CD4-positive, alpha-beta memory T cell (primary cell): ENCODE measurements at places on chromosomes 3 and 15. TPM values are rescaled to one million over a fixed set of nuclear protein-coding genes. Genes with fewer than 3 reads are reported as not detected.
A peak's percentile ranks its signal among the peaks of the same experiment; 100 is the strongest.

DNA sequence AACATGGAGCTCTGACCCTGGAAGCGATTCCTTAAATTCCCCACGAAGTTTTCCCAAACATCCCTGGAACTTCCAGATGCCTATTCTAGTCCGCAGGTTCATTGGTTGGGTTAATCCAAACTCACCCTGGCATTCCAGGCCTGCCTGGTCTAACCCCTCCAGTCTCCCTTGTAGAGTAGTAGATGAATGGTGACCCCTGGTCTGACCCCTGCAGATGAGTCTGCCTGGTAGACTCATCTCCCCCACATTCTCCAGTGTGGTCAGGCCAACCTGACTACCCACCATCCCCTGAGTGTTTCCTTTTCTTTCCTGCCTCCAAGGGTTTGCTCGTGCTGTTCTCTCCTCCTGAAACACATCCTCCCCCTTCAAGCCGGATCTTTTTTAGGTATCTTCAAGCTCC is 10.8 kb upstream of the HRH1 start:
- DNase-seq = no peak

GRCh38 chr3:158169091-158169491 is 59.2 kb downstream of the RSRC1 start:
- DNase-seq = no peak

- no peak for DNase-seq
Observed at GRCh38 chr3:14113965-14114635, 10.6 kb downstream of the CHCHD4 start.

DNA sequence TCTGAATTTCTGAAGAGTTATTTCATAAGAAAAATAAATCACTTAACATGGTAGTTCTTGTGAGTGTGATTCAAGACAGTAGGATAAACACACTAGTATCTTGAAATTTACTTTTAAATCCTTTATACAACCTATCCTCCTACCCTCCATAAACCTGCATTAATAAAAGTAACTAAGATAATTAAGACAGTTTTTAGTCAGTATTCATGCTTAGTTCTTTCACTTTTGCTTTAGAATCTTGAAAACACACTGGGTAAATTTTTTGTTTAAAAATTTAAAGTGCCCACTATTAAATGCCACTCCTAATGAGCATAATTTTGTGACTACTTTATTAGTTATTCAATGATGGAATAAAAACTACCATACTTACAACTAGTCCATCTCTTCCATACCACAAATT is 28.8 kb downstream of the GOLIM4 start:
- DNase-seq = no peak

DNA sequence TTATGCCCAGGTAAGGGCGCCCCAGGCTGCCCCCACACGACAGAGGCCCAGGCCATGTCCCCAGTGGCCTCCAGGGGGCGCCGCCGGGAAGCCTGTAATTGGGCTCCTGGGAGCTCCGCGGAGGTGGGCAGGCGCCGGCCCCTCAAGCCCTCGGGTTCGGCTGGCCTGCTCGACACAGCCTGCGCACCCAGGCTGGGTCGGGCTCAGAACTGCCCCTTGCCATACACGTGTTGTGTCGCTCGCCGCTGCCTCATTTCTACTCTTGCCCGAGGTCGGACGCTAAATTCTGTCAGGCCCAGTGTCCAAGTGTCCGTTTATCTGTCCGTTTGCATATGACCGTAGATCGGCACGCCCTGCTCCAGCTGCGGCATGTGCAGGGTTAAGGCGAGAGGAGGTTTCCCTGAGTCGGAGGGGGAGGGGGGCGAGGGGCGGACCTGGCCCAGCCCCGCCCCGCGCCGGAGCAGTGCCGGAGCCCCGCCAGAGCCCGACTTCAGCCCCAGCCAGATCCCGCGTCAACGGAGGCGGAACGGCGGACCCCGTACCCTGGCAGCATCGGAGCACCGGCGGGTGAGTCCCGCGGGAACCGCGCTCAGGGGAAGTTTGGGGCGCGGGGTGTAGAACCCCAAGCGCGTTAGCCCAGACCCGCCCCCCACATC is at the start of gene KLHDC8B:
Gene KLHDC8B (plus strand): TSS at position 480 of the 656 bp plus-strand sequence. CDS start 1,172 bp downstream, outside the sequence.
- DNase-seq = peak; percentile 75

- DNase-seq = no peak
Observed at GRCh38 chr3:98041350-98041749, 6.2 kb upstream of the GABRR3 start.

DNA sequence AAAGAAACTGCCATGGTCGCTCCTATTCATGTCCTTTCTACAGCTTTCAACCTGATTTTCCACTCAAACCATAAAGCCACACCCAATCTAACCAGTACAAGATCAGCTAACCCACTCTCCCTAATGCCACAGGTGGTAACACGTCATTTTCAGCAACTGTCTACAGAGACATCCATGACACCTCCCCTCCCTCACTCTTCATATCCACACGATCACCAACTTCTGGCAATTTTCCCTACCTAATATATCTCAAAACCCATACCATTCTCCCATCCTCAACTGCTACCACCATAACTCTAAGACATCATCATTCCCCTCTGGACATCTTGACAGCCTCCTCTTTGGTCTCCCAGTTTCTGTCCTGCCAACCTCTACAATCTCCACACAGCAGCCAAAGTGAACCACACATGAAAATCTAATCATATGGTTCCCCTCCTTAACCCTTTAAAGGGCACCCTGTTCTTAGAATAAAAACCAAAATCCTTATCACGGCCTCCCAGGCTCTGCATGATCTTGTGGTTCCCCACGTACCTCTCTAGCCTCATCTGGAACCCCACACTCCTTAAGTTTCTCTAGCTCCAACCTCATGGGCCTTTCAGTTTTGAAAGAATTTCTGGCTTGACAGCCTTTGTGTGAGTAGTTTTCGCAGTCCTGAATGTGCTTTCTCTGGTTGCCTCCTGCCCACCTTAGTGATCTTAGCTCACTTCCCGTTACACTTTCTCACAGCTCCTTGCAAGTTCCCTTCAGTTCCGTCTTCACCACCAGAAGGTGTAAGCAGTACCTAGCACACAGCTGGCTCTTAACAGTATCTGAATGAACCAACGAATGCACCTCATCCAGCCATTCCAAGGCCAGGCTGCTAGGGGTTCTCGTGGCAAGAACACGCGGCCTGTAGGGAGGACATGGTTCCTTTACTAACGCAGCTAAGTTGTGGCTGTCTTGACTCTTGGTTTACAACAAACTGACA is 33.4 kb downstream of the SPINK8 start:
- peak; percentile 39 for DNase-seq

DNA sequence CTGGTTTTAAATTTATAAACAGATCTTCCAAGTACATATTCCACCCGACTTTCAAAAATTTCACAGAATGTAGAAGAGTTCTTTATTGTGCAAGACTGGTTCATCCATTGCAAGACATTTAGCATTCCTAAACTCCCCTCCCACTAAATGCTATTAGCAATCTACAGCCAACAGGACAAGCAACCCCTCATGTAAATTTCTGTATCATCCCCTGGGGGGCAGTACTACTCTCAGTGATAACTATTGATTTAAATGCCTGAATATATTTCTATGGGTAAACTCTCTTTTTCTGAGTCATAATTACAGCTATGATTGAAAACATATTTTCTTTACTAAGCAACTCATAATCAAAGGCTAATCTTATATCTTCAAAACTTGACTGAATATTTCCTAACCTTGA is 10.7 kb upstream of the SLC15A2 start:
- DNase-seq = no peak

- DNase-seq = no peak
Observed at GRCh38 chr3:34676436-34676835, 878.0 kb downstream of the PDCD6IP start.

GRCh38 chr3:52712291-52713212 is 6.6 kb downstream of the SPCS1 start:
- no peak for DNase-seq

GRCh38 chr3:58798312-58798711 is 131.7 kb upstream of the FAM3D start:
- DNase-seq = no peak

DNA sequence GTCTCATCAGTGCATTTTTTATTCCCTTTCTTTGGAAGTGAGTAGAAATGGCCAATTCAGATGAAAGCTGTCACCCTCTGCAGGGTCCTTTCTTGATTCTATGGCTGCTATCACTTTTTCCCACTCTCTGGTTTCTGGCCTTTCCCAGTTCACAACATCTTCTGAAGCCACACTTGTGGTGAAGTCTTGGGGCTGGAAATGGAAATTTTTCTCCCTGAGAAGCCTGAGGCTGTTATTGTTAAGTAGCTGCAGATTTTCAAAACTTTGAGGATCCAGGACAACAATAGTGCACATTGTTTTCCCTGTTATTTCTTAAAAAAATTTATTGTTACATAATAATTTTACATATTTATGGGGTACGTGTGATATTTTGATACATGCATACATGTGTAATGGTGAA is 250.3 kb upstream of the RASGRP1 start:
- no peak for DNase-seq

DNA sequence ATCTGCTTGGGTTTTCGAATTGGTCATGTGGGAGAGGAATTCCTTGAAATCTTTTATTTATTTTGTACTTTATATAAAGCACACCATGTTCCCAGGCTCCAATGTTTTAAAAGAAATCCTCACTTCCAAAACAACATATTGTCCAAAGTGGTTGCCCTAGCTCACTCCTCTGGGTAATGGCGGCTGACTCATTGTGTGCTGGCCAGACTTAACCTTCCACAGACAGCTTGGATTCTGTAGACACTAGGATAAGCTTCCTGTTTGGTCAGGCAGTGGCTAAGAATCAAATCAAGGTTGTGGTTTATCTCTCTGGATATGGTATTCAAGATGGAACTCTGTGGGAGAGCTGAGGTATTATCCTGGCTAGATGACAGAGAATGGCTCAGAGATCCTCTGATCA is 55.8 kb upstream of the FAM98B start:
- no peak for DNase-seq

GRCh38 chr15:57256939-57257338 is 119.4 kb upstream of the CGNL1 start:
- no peak for DNase-seq

GRCh38 chr15:49718846-49719245 is 98.0 kb downstream of the DTWD1 start:
- no peak for DNase-seq

The NTRK3 gene
- not detected for total RNA-seq

The TMCC1 gene
- 39.3 TPM for total RNA-seq

The FSTL1 gene
- not detected for total RNA-seq

The CCDC54 gene
- total RNA-seq = not detected

The FAM174B gene
- total RNA-seq = 8.3 TPM

The TMA7 gene
- total RNA-seq = 309 TPM

The ENTPD3 gene
- not detected for total RNA-seq
